ENCODE measurements at places on chromosomes 16 and 17. TPM values are rescaled to one million over a fixed set of nuclear protein-coding genes. Genes with fewer than 3 reads are reported as not detected.

The RAB37 gene
- total RNA-seq: 1.3 TPM

The KLHL10 gene
- not detected for total RNA-seq

The NPIPB9 gene
- total RNA-seq: 1.7 TPM

The ELMO3 gene
- total RNA-seq: 1.1 TPM

The KRTAP17-1 gene
- total RNA-seq: not detected

The TNFRSF13B gene
- not detected for total RNA-seq

The CYGB gene
- total RNA-seq: 1.6 TPM

The MYCBPAP gene
- total RNA-seq: 0.63 TPM

The CA5A gene
- not detected for total RNA-seq

The MYH13 gene
- not detected for total RNA-seq

The GCGR gene
- 0.47 TPM for total RNA-seq

The C17orf107 gene
- 0.24 TPM for total RNA-seq

The CD19 gene
- not detected for total RNA-seq

The CACNA1G gene
- 3.4 TPM for total RNA-seq

The STH gene
- not detected for total RNA-seq

The ADORA2B gene
- total RNA-seq: 16.2 TPM

The TMEM94 gene
- total RNA-seq: 41.9 TPM

The CHST6 gene
- 0.14 TPM for total RNA-seq

The ABCA9 gene
- total RNA-seq: not detected

The FZD2 gene
- 36.5 TPM for total RNA-seq

The TEX14 gene
- total RNA-seq: 0.16 TPM

The SPATA22 gene
- not detected for total RNA-seq

The CD300A gene
- 0.05 TPM for total RNA-seq

The KRTAP4-5 gene
- total RNA-seq: not detected

The KRT28 gene
- total RNA-seq: not detected

The SOX15 gene
- 0.26 TPM for total RNA-seq

The ACAP1 gene
- total RNA-seq: 3.7 TPM

The TMEM92 gene
- total RNA-seq: 16.1 TPM

The CDK5R1 gene
- total RNA-seq: 5.7 TPM

The ADAM11 gene
- 1.9 TPM for total RNA-seq

The NPIPA5 gene
- 0.90 TPM for total RNA-seq

The CDH11 gene
- total RNA-seq: 0.43 TPM

The TAT gene
- total RNA-seq: 0.06 TPM
